ENCODE measurements at places on chromosomes 7 and 10.

DNA sequence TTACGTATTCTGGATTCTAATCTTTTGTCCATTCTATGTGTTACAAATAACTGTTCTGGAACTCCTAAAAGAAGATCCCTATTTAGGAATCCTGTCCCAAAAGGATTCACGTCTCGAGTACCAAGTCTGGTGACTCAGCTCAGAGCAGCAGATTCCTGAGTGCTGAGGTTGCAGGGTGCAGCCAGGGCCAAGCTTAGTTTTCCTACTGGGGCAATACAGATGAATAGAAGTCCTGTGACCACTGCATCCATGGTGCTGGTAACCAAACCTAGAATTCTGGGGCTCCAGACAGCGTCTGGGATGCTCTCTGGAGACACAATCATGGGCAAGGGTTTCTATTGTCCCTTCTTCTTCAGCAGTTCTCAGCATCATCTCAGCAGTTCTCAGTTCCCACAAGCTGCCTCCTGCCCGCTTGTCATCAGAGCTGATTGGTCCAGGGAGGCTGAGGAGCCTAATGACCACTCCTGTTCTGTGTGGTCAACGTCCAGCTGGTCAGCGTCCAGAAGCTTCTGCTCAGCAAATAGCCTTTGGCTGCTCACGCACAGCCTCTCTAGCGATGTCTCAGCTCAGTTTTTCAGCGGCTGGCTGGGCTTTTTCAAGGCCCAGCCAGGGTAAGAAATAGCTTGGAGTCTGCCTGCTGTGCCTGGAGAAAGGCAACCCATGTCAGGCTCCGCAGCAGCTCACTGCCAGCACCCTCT lies 50.4 kb upstream of the C7orf33 start:
- peak; percentile 26 for DNase-seq

DNA sequence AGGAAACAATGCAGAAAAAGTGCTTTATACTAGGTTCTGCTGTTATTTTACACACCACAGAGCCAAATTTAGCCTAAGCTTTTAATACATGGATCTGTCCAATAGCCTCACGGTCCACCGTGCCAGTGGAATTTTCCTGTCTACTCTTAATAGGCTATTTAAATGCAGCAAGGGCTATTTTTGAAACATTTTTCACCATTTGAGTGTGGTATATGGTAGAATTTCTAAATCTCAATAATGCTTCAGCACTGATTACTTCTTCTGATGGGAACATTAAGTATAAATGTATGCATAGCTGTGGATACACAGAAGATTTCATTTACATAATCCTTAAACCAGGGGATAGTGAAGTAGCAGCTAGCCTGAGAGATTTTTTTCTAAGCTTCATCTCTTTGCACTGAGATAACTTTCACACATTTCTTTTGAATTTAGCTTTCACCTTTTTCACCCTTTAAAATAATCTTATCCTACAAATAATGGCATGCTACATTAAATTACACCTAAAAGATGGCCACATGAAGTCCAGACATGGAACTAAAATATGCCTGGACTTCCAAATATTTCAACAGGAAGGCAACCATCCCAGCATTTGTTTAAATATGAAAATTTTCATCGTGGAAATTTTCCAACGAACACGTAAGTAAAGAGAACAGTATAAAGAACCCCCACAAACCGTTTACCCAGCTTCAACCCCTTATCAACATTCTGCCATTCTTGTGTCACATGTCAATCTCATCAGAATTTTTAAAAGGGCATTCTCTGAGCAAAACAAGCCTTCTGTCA lies 45.4 kb downstream of the AMPH start:
- no peak for DNase-seq

- DNase-seq = no peak
Measured at GRCh38 chr7:99825873-99826272, 1.9 kb upstream of the CYP3A43 start.

- no peak for DNase-seq
Measured at GRCh38 chr7:55548295-55548731, 24.0 kb downstream of the VOPP1 start.

GRCh38 chr7:38819463-38819862 lies 89.5 kb downstream of the VPS41 start:
- DNase-seq = no peak

DNA sequence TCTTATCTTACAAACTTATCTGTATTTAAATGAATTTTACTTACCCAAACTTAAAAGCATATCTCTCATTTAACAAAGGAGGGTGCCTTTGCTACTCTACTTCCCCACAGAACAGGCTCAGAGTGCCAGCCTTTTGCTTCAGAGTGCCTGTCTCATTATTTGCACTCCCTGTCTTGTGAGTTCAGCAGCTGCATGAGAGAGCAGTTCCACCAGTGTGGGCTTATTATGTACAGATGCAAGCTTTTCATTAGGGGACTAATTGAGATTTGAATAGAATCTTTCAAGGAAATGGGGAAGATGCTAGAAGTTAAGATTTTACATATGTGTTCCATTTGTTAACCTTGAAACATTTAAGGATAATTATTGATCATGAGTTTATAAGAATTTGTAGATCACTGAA lies 310.2 kb upstream of the LRRN3 start:
- DNase-seq = no peak

DNA sequence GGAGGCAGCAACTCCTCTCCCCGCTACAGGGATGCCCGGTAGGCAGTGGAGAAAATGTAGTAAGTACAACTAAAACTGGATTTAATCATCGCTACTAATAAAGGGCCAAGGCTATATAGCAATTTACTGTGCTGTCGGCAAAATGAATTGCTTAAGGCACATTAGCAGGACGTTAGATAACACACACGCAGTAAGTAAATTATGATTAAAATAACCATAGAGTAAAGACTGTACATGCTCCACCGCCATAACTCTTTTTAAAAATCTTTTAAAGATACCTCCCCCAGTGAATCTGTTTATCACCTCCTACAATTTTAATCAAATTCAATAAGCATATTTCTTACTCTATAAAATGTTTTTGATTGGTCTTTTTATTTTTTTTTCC lies 371.4 kb upstream of the MGMT start:
- no peak for DNase-seq

DNA sequence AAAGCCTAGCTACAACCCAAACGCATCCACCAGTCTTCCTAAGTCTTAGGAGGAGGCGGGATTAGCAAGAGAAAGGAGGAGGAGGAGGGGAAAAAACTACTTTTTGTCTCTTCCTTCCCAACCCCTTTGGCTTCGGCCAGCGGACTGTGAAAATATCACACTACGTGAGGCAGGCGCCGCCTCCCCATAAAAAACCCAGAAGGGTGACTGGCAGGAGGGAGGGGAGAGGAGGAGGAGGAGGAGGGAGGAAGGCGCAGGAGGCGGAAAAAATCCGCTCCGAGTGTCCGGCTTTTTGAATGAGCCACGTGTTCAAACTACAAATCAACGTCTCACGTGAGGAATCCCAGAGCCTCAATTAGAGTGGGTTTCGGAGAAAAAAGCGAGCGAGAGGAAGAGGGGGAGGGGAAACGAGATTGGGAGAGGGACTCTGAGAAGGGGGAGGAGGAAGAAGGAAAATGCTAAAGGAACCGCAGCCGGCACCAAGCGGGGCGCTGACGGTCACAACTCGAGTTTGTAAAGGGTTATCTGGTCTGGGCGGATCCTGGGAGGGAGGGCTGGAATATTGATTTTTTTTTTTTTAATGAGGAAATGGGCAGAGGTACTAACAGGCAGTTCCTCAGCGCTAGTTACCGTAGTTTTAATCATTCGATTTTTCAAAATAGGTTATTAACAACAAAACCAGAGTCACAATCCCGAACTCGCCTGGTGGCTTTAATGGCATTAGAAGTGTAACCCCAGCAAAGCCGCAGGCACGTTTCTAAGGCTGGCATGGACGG lies at the start of gene IGF2BP3:
TSS of gene IGF2BP3 (minus strand) at position 162 of the 776 bp plus-strand sequence. CDS start 381 bp downstream, outside the sequence.
- peak; percentile 95 for DNase-seq

DNA sequence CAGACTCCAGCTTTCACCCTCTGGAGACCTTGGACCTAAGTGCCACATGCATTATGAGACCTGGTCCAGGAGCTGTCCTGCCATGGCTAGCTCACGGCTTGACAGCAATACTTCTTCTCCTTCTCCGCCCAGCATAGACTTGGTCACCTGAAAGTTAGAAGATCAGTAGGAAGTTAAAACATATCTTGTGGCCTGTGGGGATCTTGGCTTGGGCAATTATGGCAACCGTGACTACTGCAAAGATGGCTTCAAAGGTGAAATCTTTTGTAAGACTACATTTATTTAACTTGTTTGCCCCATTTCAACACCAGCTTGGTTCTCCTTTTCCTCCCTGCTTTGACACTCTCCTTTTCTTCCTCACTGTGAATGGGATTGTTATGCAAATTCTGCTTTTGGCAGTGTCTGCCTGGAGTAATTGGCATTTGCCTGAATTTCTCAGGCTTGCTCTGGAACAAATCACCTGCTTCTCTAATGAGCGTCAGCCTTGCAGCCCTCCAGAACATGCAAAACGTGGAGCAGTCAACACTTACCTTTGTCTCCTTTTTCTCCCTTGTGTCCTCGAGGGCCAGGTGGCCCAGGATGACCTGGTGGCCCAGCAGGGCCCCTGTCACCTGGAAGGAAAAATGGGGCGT lies 53.4 kb downstream of the COL17A1 start:
- no peak for DNase-seq

DNA sequence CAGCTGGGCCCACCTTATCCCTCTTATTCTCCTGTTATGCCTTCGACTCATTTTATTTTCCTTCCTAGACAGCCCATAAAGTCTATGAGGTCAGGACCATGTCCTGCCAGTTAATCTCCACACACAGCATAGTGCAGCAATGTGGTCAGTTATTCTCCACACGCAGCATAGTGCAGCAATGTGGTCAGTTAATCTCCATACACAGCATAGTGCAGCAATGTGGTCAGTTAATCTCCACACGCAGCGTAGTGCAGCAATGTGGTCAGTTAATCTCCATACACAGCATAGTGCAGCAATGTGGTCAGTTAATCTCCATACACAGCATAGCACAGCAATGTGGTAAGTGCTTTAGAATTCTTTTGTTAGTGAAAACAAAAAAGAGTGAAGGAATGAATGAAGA lies 77.8 kb downstream of the TEX36 start:
- no peak for DNase-seq

DNA sequence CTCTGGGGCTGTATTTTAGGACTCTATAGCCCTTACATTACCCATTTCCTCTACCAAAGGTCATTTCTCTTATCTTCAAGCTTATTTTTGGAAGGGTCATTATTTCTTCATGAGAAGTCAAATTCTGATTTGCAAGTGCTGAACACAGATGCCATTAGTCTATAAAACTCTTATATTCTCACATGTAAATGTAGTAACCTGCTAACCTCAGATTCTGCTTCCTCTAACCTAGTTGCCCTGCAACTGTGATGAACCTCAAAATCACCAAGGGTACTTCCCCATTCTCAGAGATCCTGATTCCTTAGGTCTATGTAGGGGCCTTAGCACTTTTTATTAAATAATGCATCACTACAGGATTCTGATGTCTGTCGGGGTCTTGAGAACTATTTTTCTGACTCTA lies 6.3 kb downstream of the FAS start:
- no peak for DNase-seq

DNA sequence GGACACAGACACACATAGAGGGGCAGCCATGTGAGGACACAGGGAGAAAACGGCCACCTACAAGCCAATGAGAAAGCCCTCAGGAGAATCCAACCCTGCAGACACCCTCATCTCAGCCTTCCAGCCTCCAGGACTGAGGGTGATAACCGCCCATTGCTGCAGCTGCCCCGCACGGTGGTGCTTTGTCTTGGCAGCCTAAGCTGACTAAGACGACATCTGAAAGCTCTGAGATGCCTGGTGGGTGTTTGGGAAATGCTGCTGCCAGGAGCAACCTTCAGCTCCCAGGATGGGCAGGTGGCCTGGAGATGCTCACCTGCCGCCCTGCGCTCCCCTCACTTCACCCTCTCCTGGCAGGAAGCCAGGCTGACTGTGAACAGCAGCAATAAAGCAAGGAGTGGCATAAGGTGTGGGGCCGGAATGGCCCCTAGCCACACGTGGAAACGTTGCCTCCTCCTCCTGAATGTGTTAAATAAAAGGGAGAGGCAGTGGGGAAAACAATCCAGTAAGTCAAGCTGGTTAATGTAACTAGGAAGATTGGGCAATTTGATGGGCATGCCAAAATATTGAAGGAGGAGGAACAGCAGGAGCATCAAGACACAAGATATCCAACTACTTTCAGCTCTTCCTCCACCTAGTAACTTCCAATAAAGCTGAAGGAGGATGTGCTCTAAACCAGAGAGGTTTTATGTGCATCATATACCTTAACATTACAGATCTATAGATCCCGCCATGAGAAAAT lies 121.5 kb downstream of the TNS3 start:
- no peak for DNase-seq

- peak; percentile 86 for DNase-seq
Measured at GRCh38 chr10:108789919-108790318, 1133.4 kb downstream of the XPNPEP1 start.

GRCh38 chr10:34360984-34361383 lies 454.1 kb downstream of the PARD3 start:
- no peak for DNase-seq

DNA sequence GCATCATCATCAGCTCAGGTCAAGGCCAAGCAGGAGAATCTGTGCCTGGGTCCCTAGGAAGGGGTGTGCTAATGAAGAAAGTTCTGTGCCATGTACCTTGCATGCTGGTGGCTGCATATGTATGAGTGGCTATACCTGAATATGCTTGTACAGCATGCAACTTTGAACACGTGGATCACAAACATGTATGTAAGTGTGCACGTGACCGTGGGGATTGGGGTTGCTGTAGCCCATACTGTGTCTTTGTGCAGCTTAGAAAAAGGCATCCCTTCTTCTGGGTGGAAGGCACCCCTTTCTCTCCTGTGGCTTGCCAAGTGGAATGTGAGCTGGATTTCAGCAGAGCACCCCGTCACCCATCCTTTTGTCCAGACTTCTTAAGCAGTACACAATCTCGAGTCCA lies 13.8 kb downstream of the EMX2 start:
- no peak for DNase-seq

- no peak for DNase-seq
Measured at GRCh38 chr10:5742116-5742515, 57.5 kb downstream of the TASOR2 start.

GRCh38 chr7:92987095-92987494 lies 130.7 kb downstream of the SAMD9 start:
- no peak for DNase-seq

DNA sequence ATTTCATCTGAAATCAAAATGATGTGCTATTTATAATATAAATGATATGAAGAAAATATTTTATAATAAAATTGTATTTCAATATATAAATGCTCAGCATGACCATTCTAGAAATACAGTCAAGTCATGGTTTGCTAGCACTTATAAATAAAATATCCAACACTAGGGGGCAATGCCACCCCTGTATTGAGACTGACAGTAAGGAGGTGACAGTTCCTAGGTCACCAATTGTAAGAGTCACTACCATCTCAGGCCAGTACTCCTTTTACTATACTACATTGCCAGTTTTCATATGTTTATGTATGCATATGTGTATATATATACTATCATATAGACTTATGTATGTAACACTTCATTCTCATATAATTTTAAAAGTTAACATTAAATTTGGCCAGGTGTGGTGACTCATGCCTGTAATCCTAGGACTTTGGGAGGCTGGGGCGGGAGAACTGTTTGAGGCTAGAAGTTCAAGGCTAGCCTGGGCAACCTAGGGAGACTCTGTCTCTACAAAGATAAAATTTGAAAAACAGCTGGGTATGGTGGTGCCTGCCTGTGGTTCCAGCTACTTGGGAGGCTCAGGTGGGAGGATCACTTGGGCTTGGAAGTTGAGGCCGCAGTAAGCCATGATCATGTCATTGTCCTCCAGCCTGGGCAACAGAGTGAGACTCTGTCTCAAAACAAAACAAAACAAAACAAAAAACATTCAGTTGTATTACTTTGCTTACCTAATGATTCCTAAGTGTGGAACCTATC lies 2.4 kb upstream of the CNOT4 start:
- DNase-seq = no peak

Measured in HS-5 (cell line).